Ecto neural progenitor cell (in vitro differentiated cells): ENCODE measurements at places on chromosomes 1 and 21.

DNA sequence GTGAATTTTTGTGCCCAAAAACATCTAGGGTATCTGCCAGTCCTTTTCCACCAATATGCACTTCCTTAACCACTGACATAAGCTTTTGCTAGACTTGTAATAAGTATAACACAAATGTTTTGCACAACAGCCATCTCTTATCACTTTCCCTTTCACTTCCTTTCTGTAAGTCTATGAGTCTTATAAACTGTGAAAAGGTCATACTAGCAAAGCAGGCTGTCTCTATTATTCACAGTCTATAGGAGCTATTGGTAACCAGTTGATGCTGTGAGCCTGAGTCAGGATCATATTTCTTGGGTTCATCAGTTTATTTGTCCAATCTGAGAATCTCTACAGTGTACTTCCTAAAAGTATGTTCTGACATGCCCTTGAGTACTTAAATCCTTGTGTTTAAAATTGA lies 172.6 kb downstream of the CHRM3 start:
- DNase-seq, result no peak

- DNase-seq, result no peak
Measured at GRCh38 chr1:217585577-217585976, 45.3 kb downstream of the GPATCH2 start.

DNA sequence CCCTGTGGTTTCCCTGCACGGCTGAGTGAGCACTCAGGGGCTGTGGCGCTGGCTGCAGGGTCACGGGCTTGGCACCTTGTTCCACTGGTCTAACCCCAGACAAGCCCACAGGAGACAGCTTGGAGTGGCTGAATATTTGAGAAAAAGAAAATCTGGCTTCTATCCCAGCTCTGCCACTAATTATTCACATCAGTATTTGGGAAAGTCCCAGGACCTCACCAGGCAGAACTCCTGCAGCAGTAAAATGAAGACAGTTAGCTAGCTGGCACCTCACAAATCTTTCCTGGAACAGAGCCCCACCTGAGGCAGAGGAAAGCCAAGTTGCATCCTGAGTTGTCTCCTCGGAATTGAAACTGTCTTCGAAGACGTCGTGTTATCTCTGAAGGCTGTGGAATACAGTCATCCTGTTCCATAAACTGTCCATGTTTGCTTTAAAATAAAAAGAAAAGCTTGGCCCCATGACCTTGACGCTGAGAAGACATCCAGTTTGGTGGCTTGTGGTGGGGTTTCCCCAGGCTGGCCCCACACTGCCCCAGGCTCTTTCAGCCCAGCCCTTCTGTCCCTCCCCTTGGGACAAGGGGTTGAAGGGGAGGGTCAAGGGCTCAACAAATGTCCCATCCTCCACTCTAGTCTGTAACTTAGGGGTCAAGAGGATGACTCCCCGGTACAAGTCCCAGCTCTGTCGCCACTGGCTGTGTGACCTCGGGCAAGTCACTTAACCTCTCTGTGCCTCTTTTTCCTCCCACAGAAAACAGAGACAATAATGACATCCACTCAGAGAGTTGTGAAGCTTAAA lies 93.8 kb upstream of the TMPRSS2 start:
- DNase-seq, result peak; percentile 31

GRCh38 chr21:34582506-34583150 lies 32.3 kb downstream of the RCAN1 start:
- no peak for DNase-seq

DNA sequence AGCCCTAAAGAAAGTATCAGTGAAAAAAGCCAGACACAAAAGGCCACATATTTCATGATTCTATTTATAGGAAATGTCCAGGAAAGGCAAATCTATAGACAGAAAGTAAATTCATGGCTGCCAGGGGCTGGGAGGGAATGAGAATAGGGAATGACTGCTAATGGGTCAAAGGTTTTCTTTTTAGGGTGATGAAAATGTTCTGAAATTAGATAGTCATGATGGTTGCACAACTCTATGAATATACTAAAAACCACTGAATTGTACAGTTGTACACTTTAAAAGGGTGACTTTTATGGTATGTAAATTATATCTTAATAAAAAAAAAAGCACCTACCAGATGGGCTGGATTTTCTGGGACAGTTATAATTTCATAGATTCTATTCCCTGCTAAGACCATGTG lies 114.8 kb downstream of the CNIH3 start:
- no peak for DNase-seq

- DNase-seq, result no peak
Measured at GRCh38 chr1:243732637-243733036, 117.4 kb downstream of the AKT3 start.

DNA sequence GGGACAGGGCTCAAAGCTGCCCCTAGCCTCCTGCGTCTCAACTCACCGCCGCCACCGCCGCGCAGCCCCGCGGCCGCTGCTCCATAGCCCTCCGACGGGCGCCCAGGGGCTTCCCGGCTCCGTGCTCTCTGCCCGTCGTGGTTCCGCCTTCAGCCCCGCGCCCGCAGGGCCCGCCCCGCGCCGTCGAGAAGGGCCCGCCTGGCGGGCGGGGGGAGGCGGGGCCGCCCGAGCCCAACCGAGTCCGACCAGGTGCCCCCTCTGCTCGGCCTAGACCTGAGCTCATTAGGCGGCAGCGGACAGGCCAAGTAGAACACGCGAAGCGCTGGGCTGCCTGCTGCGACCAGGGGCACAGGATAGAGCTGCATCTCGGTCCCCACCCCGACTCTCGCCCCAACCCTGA lies at the start of gene TNFRSF25:
TNFRSF25 (minus strand) TSS at position 151 of the 400 bp plus-strand sequence; CDS start at position 85, 66 bp downstream.
- DNase-seq, result no peak

GRCh38 chr1:234755449-234755863 lies 145.5 kb upstream of the IRF2BP2 start:
- no peak for DNase-seq

- DNase-seq, result no peak
Measured at GRCh38 chr1:5872886-5873285, 119.3 kb downstream of the NPHP4 start.

GRCh38 chr1:60504206-60504840 lies 430.8 kb upstream of the C1orf87 start:
- no peak for DNase-seq

DNA sequence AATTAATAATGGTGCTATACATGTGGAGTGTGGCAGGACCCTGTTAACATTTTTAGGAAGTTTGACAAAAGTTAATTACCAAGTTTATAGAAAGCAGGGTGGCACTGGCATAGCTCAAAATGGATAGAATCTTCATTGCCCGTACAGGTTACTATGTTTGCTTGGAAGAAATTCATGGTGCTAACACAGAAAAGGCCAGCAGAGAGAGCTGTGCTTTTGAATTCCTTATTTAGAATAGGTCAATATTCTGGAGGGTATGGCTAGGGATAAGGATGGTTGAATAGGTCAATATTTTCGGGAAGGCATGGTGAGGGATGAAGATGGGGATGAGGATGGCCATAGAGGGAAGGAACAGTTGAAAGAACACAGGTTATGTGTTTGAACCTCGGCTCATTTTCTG lies 345.1 kb downstream of the LMO4 start:
- DNase-seq, result no peak

- no peak for DNase-seq
Measured at GRCh38 chr21:38931291-38931690, 125.6 kb downstream of the ETS2 start.

DNA sequence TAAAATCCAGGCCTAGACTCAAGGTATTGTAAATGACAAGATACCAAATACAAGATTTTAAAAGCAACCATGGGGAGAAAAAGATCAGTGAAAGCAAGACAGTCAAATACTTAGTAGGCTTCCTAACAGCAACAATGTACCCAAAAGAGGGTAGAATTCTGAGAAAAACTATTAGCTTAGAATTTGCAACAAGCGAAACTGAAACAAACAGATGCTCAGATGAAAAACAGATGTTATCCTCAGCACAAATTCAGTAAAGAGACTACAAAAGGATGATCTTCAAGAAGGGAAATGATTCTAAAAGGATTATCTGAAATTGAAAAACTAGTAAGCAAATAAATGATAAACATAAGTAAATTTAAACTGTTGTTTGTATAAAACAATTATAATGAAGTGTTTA lies 40.0 kb downstream of the PDC start:
- no peak for DNase-seq

DNA sequence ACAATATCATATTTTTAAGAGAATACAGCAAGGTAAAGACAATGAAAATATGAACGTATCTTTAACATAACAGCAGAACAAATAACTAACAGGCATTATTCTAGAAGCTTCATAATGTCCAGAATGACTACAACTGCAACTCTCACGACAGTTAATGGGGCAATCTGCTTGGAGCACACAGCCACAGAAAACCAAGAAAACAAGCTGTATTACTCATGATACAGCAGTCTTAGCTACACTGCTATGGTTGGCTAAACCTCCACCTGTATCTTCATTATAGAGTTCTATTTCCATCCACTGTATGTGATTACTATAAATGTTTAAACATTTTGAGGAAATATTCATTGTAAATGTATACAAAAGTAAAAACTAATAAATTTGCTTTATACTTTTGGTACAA lies 139.9 kb downstream of the DPYD start:
- no peak for DNase-seq

DNA sequence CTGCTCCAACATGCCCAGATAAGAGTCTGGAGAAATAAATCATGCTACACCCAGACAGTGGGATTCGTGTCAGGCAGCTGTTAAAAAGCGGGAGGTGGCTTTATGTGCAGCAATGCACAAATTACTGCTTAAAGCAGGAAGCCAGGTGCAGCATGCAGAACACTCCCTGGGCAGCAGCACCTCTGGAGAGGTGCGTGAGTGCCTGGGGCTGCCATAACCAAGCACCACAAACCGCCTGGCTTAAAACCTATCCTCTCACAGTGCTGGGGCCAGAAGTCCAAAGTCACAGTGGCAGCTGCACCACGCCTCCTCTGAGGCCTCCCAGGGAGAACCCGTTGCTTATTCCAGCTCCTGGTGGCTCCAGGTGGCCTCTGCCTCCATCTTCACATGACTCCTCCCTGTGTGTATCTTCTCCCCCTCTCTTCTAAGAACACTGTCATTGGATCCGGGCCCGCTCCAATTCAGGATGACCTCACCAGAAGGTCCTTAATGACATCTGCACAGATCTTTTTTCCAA lies 115.6 kb downstream of the SIK1 start:
- DNase-seq, result no peak

GRCh38 chr1:67390041-67390887 lies 39.9 kb downstream of the SERBP1 start:
- no peak for DNase-seq

DNA sequence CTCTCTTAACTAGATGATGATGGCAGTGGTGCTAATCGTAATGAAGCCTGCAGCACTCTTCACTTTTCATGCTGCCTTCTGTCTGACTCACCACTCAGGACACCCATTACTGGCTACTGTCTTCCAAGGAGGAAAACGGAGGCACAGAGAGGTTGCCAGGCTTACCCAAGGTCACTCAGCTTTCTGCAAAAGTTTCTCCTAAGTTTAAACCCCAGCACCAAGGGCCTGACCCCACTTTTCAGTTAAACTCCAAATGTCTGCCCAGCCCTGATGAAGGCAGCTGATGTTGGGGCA lies 78.1 kb upstream of the RUNX3 start:
- DNase-seq, result no peak

GRCh38 chr1:179323436-179323835 lies 29.8 kb downstream of the SOAT1 start:
- no peak for DNase-seq

GRCh38 chr1:232634096-232634495 lies 4.2 kb upstream of the SIPA1L2 start:
- no peak for DNase-seq

DNA sequence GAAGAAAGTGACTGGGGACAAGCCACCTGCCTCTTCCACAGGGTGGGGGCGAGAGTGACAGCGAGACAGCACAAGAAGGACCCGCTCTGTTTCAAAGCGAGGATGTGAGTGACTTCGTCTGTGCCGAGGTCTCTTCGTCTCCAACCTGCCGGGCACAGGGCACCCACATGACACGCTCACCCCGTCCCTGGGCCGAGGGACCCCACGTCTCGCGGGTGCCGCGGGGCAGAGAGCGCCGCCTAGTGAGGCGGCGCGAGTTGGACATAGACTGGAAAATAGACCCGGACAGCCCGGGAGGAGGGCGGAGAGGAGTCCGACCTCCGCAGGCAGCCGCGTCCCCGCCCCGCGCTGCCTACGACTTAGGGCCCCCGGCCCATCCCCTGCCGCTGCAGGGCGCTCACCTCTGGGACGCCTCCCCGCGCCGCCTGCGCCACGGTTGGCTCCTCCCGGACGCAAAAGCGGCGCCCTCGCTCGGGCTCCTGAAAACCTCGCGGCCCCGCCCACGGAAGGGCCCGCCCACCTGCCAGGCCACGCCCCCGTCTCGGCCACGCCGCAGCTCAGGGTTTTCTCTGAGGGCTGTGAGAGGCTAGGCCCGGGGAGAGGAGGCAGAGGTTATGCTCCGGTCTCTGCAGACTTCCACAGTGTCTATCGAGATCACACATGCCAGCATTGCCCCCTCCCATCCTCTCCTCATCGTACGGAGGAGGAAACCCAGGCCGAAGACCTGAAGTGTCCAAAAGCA lies at the start of gene TLR5:
TLR5 (minus strand) TSS at position 454 of the 742 bp plus-strand sequence. CDS start 30,217 bp downstream, outside the sequence.
- peak; percentile 93 for DNase-seq

DNA sequence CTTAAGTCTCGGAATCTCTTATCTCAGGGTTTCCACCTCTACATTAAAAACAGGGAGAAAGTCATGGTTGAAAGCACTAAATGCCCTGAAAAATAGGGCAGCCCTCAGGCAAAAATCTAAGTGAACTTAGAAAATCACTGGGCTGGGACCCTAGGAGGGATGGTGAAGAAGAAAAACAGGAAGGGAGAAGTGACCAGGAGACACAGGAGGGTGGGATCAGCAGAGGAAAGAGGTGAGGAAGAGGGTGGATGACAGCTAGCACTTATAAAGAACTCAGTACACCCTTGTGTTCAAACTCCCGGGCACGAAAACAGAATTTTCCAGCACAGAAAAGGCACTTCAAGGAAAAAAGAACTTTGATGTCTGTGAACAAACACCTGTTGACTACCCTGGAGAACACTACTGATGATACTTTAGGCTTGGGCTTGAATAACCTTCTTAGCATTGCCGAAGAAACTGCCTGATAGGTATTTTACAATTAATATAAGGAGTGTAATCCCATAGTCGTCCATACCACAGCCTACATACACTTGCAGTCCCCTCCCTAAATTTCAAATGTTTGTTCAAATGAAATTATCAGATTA lies 2.0 kb downstream of the CHML start:
- no peak for DNase-seq

DNA sequence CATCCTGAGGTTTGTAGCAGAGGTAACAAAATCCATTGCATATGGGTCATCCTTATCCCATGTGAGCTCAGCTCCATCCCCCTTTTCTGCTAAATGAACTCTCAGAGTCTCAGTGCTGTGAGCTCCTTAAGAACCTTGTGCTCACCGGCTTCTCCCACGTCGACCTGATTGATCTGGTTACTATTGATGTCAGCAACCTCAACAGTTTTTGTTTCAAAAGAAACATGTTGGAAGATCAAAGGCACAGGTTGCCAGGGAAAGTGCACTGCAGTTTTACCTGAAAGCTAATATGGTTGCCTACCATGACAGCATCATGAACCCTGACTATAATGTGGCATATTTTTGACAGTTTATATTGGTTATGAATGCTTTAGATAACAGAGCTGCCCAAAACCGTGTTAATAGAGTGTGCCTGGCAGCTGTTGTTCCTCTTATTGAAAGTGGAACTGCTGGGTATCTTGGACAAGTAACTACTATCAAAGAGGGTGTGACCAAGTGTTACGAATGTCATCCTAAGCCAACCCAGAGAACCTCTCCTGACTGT lies 131.4 kb downstream of the HS2ST1 start:
- no peak for DNase-seq

GRCh38 chr1:199688133-199688676 lies 339.3 kb upstream of the NR5A2 start:
- DNase-seq, result no peak
